Activated T-helper 1 cell treated with anti-CD3 and anti-CD28 coated beads, Interleukin-2, amount 50 U/mL, for 16 hours (primary cell): ENCODE measurements at places on chromosomes 6 and 20.
A peak's percentile ranks its signal among the peaks of the same experiment; 100 is the strongest.

GRCh38 chr20:50969435-50969834 is 10.8 kb downstream of the MOCS3 start:
- DNase-seq = no peak

GRCh38 chr6:54431466-54431865 is 123.2 kb downstream of the TINAG start:
- DNase-seq = no peak

- peak; percentile 10 for DNase-seq
Measured at GRCh38 chr6:138404666-138405337, 779 bp downstream of the HEBP2 start.

GRCh38 chr6:127618729-127619128 is 41.8 kb downstream of the C6orf58 start:
- no peak for DNase-seq

GRCh38 chr20:50916934-50917333 is 14.3 kb downstream of the ADNP start:
- DNase-seq = no peak

GRCh38 chr6:118783931-118784550 is 109.9 kb upstream of the ASF1A start:
- DNase-seq = no peak

- DNase-seq = no peak
Measured at GRCh38 chr6:47434372-47435253, 43.0 kb upstream of the CD2AP start.

DNA sequence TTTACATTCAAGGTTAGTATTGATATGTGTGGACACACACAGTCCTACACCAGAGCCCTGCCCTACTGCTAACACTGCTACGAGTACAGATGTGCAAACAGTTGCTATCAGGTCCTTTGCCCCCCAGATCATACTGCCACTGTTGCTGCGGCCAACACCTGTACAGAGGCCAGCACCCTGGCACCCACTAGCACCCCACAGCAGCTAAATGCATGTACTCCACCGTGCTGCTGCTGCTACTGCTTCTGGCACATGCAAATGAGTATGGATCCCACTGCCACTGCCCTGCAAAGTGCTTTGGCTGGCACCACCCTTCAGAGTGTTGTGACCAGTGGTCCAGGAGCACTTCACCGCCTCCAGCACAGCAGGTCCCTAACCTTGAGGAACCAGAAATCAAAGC is 621.9 kb downstream of the GRIK2 start:
- DNase-seq = no peak

GRCh38 chr6:125611573-125612344 is 137.7 kb upstream of the HEY2 start:
- DNase-seq = no peak

GRCh38 chr20:61696181-61696735 is 369.4 kb downstream of the TAF4 start:
- DNase-seq = no peak

DNA sequence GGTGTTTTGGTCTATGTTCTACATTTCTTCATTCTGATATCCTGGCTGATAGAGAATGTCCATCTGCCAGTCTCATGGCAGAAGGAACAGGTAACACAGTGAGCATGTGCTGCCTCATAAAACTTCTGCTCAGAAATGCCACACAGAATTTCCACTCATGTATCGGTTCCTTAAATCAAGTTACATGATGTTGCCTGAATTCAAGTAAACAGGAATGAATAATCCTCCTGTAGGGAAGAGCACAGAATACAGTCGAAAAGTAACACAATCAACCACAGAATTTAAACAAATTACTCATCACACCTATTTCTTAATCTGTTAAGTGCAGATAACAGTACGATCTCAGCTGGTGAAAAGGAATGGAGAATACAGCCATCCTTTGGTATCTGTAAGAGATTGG is 74.7 kb downstream of the FAM217A start:
- no peak for DNase-seq

GRCh38 chr6:148446681-148447080 is 104.0 kb downstream of the SASH1 start:
- DNase-seq = no peak

DNA sequence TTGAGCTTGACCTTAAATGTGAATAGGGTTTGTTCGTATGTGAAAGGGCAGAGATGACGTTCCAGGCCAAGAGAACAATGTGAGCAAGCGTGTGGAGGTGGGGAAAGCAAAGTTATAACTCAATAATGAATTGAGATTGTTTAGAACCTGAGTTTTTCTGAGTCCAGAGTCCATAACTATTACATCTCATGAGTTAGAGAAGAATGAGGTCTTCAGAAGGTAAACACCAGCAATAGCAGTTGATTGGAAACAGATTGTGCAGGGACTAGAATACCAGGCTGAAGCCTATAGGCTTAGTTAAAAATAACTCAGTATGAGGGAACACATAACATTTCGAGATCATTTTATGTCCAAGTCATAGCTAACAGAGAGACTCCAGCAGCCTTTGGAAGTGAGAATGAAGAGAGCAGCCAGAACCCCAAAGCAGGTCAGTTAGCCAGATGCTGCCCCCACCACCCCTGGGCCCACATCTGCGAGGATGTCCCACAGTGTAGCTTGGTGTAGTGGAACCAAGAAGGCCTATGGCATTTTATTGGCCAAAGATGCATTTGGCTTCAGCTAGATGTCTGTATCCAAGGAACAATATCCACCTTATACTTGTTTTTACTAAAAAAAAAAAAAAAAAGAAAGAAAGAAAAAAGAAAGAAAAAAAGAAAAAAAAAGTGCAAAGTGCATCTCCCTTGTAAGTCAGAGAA is 121.7 kb downstream of the TNFRSF21 start:
- no peak for DNase-seq

DNA sequence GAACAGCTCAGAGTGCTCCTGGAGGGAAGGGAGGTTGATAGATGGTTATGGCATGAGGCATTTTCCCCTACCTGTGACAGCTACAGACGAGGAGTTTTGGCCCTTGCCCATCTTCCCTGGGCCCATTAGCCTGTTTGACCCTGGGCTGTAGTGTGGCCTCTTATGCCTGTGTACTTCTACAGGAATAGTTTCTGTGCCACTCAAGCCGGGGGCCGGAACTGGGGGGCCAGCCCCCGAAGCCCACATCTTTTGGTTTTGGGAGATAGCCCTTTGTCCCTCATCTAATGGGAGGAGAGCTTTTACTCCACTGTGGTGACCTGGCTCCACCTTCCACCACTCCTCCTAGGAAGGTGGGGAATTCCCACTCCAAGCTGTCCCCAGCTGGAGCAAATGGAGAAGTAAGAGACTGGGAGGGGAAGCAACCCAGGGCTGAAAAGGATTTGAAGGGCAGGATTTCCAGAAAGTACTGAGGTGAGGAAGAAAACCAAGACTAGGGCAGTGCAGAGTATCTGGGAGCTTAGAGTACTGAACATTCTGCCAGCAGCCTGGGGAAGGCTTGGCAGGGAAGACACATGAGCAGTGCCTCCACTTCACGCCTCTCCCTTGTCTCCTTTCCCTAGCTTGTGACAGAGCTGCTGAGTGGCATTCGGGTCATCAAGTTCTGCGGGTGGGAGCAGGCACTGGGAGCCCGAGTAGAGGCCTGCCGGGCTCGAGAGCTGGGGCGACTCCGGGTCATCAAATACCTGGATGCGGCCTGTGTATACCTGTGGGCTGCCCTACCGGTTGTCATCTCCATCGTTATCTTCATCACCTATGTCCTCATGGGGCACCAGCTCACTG is 6.9 kb downstream of the ABCC10 start:
- no peak for DNase-seq

GRCh38 chr20:54345821-54346220 is 129.6 kb upstream of the DOK5 start:
- DNase-seq = no peak

DNA sequence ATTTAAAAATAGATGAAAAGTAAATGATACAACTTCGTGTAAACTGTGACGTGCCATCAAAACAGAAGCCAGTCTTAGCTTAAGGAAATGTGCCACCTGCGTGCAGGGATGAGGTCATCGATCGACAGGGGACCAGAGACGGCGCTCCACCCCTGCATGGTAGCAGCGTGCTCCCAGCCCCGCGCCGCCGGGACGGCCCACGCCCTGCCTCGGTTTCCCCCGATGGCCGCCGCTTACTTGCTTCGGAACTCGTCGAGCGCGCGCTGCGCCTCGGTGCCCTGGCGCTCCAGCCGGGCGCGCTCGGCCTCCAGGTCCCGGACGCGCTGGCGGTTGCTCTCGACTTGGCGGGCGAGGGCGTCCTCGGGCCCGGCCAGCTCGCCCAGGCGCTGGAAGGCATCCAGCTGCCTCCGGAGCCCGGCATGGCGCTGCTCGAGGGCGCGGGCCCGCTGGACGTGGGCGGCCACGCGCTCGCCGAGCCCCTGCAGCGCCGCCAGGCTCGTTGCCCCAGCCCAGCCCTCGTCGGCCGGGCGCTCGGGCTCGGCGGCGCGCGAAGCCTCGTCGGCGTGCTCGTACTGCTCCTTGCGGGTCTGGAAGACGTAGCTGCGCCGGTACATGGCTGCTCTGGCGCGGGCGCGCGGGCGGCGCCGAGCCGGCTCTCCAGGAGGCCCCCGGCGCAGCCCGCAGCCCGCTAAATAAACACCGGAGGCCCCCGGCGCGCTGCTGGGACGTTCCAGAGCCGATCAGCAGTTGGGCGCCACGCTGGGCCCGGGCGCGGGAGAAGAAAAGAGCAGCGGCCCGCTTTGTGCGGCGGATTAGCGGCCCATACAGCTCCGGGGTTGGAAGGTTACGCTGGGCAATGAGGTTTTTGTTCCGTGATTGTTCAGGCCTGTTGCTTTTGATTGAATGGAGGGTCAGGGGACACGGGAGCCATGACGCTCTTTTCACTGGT is at the start of gene BFSP1:
TSS of gene BFSP1 (minus strand) at position 664 of the 949 bp plus-strand sequence. CDS start at position 614, 50 bp downstream.
- DNase-seq = peak; percentile 17

DNA sequence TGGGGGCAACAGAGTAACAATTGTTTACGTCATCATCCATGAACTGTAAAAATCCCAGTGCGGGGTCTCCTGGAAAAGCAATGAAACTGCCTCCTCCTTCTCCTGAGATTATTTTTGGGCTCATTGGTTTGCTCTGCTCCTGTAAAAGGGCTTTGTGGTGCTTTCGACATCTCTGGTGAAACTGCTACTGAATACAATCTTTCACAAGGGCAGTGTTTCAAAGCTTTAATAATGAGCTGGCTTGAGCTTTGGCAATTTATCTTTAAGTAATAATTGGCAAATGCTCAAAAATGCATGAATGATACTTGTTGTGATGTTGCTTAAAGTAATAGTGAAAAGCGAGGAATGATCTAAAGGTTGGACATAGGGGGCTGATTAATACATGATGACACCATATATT is 43.5 kb upstream of the ENPP1 start:
- no peak for DNase-seq

DNA sequence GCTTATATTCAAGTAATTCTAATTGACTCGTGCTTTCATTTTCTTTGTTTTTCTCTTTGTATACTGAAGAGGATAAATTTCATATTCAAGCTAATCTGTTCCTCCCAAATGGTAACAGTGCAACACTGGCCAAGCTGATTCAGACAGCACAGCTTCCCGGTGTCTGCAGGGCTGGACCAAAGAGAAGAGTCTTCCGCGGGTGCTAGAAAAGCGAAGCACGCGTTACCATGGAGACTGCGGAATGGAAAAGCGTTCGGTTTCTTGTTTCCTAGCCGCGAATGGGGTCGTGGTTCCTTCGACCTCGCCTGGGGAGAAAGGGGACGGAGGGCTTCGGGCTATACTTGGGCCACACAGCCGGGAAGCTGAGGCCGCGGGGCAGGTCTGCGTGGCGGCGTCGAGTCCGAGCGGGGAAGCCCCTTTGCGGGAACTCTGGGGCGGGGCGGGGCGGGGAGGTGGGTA is 6.2 kb upstream of the ZNF311 start:
- DNase-seq = no peak

GRCh38 chr6:96683819-96684528 is 121.0 kb downstream of the FHL5 start:
- DNase-seq = no peak

DNA sequence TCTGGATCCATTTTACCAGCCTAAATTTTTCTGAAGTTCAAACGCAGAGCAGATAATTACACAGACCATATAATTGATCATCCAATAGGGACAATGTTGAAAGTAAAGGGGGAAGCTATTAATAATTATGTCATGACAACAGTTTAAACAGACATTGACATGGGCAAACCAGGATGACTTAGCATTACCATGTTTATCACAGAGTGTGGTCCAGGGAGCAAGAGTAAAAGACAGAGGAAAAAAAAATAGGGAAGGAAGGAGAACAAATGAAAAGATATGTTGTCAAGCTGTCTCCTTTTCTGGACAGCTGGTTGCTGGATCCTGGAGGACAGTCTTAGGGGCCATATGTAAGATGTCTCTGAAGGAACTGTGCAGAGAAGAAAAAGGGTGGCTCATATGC is 69.4 kb upstream of the FBXL4 start:
- no peak for DNase-seq

DNA sequence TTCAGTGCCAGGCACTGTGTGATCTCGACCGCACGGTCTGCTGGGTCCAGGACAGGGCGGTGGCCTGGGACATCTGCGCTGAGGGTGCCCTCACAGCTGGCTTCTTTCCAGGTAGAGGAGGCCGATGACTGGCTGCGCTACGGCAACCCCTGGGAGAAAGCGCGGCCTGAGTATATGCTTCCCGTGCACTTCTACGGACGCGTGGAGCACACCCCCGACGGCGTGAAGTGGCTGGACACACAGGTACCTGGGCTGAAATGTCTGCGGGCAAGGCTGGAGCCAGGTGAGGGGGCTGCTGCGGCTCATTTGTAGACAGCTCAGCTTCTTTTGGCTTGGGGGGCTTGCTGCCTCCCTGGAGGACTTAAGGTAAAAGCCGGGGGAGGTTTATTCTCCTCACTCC is 26.6 kb downstream of the PYGB start:
- peak; percentile 0 for DNase-seq

DNA sequence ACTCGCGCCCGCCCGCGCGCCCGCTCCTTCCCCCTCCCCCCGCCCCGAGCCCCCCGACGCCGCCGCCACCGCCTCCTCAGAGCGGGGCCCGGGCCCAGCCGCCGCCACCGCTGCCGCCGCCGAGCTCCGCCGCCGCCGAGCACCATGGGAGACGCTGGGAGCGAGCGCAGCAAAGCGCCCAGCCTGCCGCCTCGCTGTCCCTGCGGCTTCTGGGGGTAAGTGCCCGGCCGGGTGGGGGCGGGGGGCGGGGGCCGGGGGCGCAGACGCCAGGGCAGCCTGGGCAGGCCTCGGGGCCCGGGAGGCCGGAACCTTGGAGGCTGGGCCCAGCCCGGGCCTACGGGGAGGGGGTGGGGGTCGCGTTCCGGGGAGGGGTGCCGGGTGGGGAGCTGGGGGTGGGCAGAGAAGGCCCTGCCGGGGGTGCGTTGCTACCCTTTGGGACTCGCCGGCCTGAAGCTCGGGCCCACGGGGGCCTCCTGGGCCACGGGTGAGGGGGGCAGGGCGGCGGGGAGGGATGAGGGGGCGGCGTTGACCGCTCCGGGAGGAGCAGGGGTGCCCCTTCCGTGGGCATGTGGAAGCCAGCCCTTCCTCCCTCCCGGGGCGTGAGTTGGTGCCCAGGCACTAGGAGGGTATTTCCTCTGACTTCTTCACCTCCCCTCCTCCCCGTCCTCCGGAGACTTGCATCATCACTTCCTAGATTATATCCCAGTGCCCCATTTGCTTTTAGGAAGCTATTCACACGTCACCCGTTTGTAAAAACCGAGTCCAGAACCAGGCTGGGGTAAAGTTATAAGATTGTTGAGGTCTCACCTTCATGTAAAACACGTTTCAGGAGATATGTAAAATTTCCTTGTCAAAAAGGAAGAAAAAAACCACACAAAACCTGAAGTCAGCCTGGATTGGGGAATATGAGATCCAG is 533 bp downstream of the ZFAND3 start:
- peak; percentile 5 for DNase-seq

GRCh38 chr6:63349401-63349800 is 29.6 kb upstream of the LGSN start:
- no peak for DNase-seq
